SJSA1 (cell line): ENCODE measurements at places on chromosomes 11 and 22.

DNA sequence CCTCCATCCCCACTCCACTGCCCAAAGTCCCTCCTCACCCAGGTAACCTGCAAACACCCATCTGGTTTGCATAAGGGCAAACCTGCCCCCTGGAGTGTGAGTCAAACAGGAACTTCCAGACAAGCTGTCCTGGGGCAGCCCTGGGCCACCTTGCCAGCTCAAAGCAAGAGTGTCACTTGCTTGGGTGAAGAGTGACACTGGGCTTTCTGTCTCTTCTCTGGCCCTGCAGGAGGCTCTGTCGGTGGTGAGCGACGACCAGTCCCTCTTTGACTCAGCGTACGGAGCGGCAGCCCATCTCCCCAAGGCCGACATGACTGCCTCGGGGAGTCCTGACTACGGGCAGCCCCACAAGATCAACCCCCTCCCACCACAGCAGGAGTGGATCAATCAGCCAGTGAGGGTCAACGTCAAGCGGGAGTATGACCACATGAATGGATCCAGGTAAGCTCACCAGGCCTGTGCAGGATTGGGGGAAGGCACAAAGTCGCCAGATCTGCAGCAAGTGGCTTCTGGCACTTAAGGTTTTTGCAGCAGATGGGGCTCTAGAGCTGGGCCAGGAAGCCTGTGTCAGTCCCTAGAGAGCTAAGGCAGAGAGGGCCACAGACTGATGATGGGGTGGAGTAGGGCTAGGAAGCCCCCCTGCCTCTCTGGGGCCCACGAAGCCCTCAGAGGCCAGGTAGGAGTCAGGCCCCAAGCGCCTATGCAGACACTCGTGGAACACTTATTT, 64.2 kb downstream of the FLI1 start:
- DNase-seq = no peak

GRCh38 chr11:110866081-110866480, 153.8 kb upstream of the ARHGAP20 start:
- DNase-seq = no peak

GRCh38 chr11:117807482-117808327, 10.7 kb upstream of the DSCAML1 start:
- DNase-seq = no peak

- DNase-seq = no peak
Measured at GRCh38 chr11:102921587-102922220, 33.8 kb downstream of the MMP13 start.

DNA sequence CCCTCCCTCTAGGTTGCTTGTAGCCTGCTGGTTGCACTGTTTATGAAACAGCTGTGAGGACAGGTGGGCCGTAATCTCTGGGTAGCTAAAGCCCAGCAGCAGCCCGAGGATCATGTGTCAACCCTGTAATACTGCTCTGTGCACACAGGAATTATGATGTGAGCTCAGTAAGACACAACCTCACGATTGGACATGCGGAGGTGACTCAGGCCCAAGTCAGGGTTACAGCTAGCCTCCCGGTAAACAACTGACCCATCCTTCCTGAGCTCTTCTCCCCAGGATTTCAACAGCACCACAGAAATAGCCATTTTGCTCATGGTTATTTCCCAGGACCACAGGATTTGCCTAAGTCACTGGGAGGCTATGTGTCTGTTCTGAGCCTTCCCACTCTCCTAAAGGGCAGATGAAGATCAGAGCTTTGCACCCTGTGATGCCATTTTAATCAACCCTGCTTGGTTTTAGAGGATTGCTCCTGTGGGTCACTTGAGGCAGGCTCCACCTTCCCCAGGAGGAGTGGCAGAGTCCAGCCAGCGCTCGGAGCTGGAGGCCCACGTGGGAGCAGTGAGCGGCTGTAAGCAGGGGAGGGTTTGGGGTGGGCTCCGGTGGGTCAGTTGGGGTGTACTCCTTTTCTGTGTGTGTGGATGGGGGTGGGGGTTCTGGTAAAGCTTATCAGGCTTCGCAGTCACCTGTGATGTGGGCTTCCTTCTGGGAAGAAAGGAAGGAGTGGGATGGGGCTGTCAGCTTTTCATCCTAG, at the start of gene AMPD3:
Gene AMPD3, plus strand, starts transcription at position 387 of the 754 bp plus-strand sequence. CDS start 6,256 bp downstream, outside the sequence.
- peak; percentile 75 for DNase-seq
